ENCODE measurements at places on chromosomes 1 and 21. TPM values are rescaled to one million over a fixed set of nuclear protein-coding genes. Genes with fewer than 3 reads are reported as not detected.

- DNase-seq: peak; percentile 90
- no peak overlapping the region for H3K4me3 ChIP-seq
- no peaks in the 10 kb centered on the region for H3K36me3 ChIP-seq
Observed at GRCh38 chr1:116498789-116499628, 71.8 kb downstream of the CD58 start.

- DNase-seq: no peak
- H3K27ac ChIP-seq: no peak overlapping the region
- H3K36me3 ChIP-seq: no peaks in the 10 kb centered on the region
- no peaks in the 10 kb centered on the region for H3K27me3 ChIP-seq
- no peak overlapping the region for H3K4me3 ChIP-seq
Observed at GRCh38 chr1:247528812-247529474, 7.3 kb downstream of the OR2C3 start.

GRCh38 chr1:158547533-158547932 lies 6.7 kb downstream of the OR6Y1 start:
- no peaks in the 10 kb centered on the region for H3K27me3 ChIP-seq
- no peak overlapping the region for H3K27ac ChIP-seq
- H3K4me1 ChIP-seq: no peaks in the 10 kb centered on the region
- DNase-seq: no peak
- H3K36me3 ChIP-seq: no peaks in the 10 kb centered on the region
- H3K4me3 ChIP-seq: no peak overlapping the region

GRCh38 chr1:9858293-9859035 lies 34.7 kb upstream of the CLSTN1 start:
- no peaks in the 10 kb centered on the region for H3K4me1 ChIP-seq
- no peak overlapping the region for H3K27ac ChIP-seq
- H3K27me3 ChIP-seq: no peaks in the 10 kb centered on the region
- H3K4me3 ChIP-seq: no peak overlapping the region

GRCh38 chr1:2391931-2392509 lies 379 bp downstream of the RER1 start:
- peak; percentile 83 for DNase-seq
- H3K36me3 ChIP-seq: peaks cover 53% of the 10 kb centered on the region
- H3K4me1 ChIP-seq: peaks cover 19% of the 10 kb centered on the region

- DNase-seq: no peak
- H3K4me1 ChIP-seq: no peaks in the 10 kb centered on the region
- no peak overlapping the region for H3K4me3 ChIP-seq
- H3K36me3 ChIP-seq: no peaks in the 10 kb centered on the region
- H3K27me3 ChIP-seq: no peaks in the 10 kb centered on the region
Observed at GRCh38 chr1:64678366-64678765, 66.5 kb upstream of the RAVER2 start.

DNA sequence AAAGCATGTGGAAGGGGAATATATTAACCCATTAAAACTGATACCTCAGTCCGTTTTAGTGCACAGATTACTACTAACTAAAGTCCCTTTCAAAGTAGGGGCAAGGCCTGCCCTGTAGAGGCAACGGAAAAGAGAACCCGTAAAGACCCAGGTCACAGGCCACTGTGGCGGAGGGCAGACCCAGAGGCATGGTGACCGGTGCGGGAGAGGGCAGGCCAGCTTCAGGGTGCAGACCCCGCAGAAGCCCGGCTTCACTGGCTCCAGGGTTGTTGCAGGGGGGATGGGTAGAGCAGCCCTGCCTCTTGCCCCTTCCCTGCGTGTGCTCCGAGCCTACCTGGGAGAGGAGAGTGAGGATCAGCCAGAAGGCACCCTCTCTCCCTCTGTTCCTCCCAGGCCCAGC lies 17.7 kb downstream of the CNTN2 start:
- H3K4me3 ChIP-seq: no peak overlapping the region
- H3K27me3 ChIP-seq: peaks cover 5% of the 10 kb centered on the region
- peak; percentile 17 for DNase-seq
- H3K27ac ChIP-seq: no peak overlapping the region

DNA sequence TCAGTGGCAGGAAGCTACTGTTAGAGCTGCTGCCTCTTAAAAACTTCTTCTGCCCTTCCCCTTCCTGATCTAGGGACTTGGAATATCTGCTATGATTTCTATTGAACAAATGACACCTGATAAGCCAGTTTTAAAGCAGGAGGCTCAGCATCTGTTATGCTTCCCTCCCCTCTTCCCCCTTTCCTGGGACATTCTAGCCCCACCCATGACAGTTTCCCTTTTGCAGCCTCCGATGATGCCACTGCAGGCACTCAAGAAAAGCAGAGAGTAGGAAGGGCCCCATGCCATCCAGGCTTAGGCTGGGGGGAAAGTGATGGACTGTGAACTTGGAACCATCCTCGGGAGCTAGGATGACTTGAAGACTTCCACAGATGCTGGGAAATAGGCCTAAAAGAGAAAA lies 15.1 kb upstream of the EPB41 start:
- H3K27ac ChIP-seq: no peak overlapping the region
- H3K4me3 ChIP-seq: no peak overlapping the region
- H3K4me1 ChIP-seq: no peaks in the 10 kb centered on the region
- no peak for DNase-seq

DNA sequence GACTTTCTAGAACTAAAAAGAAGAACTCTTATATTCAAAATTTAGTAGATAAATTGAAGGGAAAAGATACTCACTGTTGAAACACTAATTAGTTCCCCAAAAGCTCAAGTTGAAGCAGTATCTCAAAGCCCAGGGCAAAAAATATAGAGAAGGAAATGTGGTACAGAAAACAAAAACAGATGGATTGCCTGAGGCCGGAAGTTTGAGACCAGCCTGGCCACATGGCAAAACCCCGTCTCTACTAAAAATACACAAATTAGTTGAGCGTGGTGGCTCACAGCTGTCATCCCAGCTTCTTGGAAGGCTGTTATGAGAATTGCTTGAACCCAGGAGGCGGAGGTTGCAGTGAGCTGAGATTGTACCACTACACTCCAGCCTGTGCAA lies 36.0 kb downstream of the FAM177B start:
- H3K4me1 ChIP-seq: no peaks in the 10 kb centered on the region
- no peak overlapping the region for H3K27ac ChIP-seq
- no peaks in the 10 kb centered on the region for H3K36me3 ChIP-seq

- no peaks in the 10 kb centered on the region for H3K4me1 ChIP-seq
- H3K27ac ChIP-seq: no peak overlapping the region
- no peaks in the 10 kb centered on the region for H3K27me3 ChIP-seq
- no peaks in the 10 kb centered on the region for H3K36me3 ChIP-seq
Observed at GRCh38 chr1:217392441-217392840, 238.4 kb downstream of the GPATCH2 start.

DNA sequence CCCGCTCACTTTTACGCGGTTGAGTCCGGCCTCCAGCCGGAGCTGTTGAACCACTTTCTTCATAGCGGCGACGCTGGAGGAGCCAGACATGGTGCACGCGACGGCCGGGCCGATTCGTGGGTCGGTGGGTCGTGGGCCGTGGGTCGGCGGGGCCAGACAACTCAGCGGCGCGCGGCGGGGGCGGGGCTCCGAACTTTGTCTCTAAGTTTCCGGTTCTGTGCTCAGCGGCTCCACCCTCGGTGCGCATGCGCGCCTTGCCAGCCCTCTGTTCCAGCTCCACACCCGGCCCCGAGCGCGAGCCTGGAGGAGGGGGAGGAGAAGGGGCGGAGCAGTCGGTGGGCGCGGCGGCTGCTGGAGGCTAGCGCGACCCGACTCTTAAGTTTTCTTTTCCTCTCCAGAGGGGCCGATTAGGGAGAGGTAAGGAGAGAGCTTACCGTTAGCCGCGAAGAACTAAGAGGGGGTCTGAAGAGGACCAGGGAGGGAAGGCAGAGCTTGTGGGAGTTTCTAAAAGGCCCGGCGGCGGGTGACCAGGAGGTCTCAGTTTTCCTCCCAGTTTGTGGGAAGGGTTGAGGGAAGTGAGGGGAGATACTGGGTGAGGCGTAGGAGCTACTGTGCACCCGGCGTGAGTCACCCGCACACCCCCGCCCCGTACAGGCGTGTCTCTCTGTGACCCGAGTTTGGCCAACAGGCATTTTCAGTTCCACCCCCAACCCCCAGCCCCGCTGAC lies at the start of the genes GNG5 and SPATA1:
Gene GNG5, minus strand, starts transcription at position 580 of the 727 bp plus-strand sequence. Its CDS starts 490 bp downstream, at position 90.
Gene SPATA1, plus strand, starts transcription at position 385 of the 727 bp plus-strand sequence. CDS start 9,974 bp downstream, outside the sequence.
- H3K4me3 ChIP-seq: peak within 1 kb of the TSS; percentile 91
- H3K36me3 ChIP-seq: peaks cover 19% of the 10 kb centered on the region
- peak within 1 kb of the TSS; percentile 97 for H3K27ac ChIP-seq
- no peaks in the 10 kb centered on the region for H3K27me3 ChIP-seq
- H3K4me1 ChIP-seq: peaks cover 27% of the 10 kb centered on the region
- peak; percentile 99 for DNase-seq

GRCh38 chr1:45442272-45442671 lies 48.7 kb downstream of the TESK2 start:
- H3K27ac ChIP-seq: no peak overlapping the region
- H3K27me3 ChIP-seq: no peaks in the 10 kb centered on the region
- peaks cover 8% of the 10 kb centered on the region for H3K4me1 ChIP-seq
- DNase-seq: peak; percentile 85
- H3K4me3 ChIP-seq: no peak overlapping the region

- H3K27ac ChIP-seq: no peak overlapping the region
- DNase-seq: no peak
- no peak overlapping the region for H3K4me3 ChIP-seq
- H3K36me3 ChIP-seq: no peaks in the 10 kb centered on the region
- H3K4me1 ChIP-seq: no peaks in the 10 kb centered on the region
Observed at GRCh38 chr21:25556091-25556490, 51.2 kb downstream of the MRPL39 start.

DNA sequence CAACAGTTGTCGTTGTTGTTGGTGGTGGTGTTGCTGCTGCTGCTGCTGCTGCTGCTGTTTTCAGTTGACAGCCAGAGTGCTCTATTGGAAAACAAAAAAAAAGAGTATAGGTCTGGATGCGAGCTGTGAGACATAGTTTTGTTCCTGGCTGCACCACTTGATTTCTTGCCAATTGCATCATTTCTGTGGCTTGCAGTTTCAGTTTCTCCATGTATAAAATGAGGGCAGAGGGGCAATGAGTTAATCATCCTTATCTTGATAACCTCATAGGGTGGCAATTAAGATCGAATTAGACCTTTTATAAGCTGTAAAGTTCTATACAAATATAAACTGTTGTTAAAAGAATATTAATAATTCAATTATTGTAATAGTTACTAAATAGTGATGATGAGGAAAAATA lies 156.7 kb downstream of the DMRTA2 start:
- no peaks in the 10 kb centered on the region for H3K36me3 ChIP-seq
- no peak overlapping the region for H3K4me3 ChIP-seq
- no peak overlapping the region for H3K27ac ChIP-seq
- no peak for DNase-seq
- no peaks in the 10 kb centered on the region for H3K4me1 ChIP-seq

DNA sequence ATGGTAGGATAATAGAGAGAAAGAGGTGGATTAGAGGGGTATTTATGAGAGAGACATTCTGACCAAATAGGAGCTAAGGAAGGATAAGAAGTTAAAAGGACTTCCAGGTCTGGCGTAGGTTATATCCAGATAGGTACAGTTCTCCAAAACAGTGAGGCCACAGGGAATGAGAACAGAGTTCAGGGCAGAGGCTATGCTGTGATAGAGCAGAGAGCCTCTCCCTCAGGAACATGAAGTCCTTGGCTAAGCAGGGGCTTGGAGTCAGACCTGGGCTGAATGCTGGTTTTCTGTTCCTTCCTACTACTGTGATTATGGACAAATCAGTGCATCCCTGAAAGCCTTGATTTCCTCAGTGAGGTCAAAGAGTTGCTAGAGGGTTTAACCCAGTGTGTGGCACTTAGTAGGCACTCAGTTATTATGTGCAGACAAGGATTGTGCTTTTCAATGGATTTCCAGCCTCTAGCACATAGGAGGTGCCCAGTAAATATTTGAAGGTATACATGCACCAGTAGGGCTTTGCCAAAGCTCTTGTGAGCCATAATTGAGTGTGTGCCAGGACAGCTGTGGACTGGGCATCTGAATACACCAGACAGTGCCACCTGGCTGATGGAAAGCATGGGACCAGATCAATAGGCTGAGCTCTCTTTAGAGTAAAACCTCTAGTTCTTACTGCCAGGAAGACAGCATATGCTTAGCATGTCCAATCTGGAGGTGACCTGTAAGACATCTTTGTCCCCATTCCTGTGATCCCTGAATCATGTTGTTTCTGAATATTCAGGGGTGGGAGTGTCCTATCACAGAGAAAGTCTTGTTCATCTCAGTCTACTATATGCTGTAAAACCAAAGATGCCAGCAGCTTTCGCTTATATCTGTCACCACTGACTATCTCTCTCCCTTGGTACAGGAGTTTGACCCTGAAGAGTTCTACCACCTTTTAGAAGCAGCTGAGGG lies 111.1 kb downstream of the PIK3R3 start:
- H3K4me1 ChIP-seq: no peaks in the 10 kb centered on the region
- H3K36me3 ChIP-seq: peaks cover 24% of the 10 kb centered on the region
- no peak overlapping the region for H3K27ac ChIP-seq
- no peaks in the 10 kb centered on the region for H3K27me3 ChIP-seq
- DNase-seq: no peak

DNA sequence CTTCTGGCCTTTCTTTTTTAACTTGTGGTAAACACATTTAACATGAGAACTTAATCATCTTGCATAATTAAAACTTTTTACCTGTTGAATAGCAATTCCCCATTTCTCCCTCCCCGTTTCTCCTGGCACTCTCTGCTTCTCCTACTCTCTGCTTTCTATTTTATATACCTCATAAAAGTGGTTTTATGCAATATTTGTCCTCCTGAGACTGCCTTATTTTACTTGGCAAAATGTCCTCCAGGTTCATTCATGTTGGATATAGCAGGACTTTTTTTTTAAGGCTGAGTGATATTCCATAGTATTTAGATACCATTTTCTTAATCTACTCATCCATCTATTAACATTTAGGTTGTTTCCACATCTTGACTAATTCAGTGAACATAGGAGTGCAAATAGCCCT lies 35.0 kb downstream of the BTG3 start:
- H3K36me3 ChIP-seq: no peaks in the 10 kb centered on the region
- H3K27ac ChIP-seq: no peak overlapping the region
- DNase-seq: no peak
- H3K27me3 ChIP-seq: peaks cover 4% of the 10 kb centered on the region

- peaks cover 1% of the 10 kb centered on the region for H3K36me3 ChIP-seq
- no peak overlapping the region for H3K27ac ChIP-seq
- DNase-seq: no peak
- H3K4me1 ChIP-seq: peaks cover 33% of the 10 kb centered on the region
Observed at GRCh38 chr1:12422488-12422887, 192.7 kb downstream of the VPS13D start.

- DNase-seq: no peak
- H3K4me3 ChIP-seq: no peak overlapping the region
- H3K4me1 ChIP-seq: no peaks in the 10 kb centered on the region
- no peak overlapping the region for H3K27ac ChIP-seq
Observed at GRCh38 chr1:226632169-226632879, 83.8 kb downstream of the STUM start.

- H3K36me3 ChIP-seq: peaks cover 20% of the 10 kb centered on the region
- peak overlapping the region; percentile 90 for H3K27ac ChIP-seq
- peaks cover 14% of the 10 kb centered on the region for H3K4me1 ChIP-seq
- H3K27me3 ChIP-seq: peaks cover 2% of the 10 kb centered on the region
Observed at GRCh38 chr1:17053086-17053684, 647 bp downstream of the SDHB start.

Gene ARHGEF16
- total RNA-seq: not detected

Gene LCE2B
- total RNA-seq: not detected

Gene INSRR
- total RNA-seq: 0.29 TPM

Gene SLC35F3
- not detected for total RNA-seq

Gene OR2L3
- not detected for total RNA-seq

Gene TMCC2
- total RNA-seq: 2.9 TPM

Data from osteoblast (primary cell).